ENCODE measurements at places on chromosomes 11 and 22.

- peaks cover 8% of the 10 kb centered on the region for H3K4me1 ChIP-seq
- no peaks in the 10 kb centered on the region for H3K27me3 ChIP-seq
- no peak for DNase-seq
- H3K27ac ChIP-seq: no peak overlapping the region
- H3K4me3 ChIP-seq: no peak overlapping the region
These were observed 5.9 kb upstream of the ADORA2A start for GRCh38 chr22:24421428-24421931.

DNA sequence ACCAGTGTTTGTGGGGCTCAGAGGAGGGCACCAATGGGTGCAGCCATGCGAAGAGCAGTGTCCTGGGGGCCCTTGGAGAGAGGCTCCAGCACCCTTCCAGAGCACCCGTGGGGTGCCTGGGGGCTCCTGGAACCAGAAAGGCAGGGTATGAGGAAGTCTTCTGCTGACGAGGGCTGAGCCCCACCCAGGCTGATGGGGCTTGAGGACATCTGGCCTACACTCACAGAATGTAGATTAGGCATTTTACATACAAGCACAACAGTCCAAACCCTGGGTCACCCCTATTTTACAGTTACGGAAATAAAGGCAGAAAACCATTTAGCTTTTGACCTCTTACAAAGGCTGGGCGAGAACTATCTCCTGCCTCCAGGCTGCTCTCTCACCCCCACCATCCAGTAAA lies 47.6 kb downstream of the ADAMTS8 start:
- H3K27ac ChIP-seq: no peak overlapping the region
- H3K36me3 ChIP-seq: no peaks in the 10 kb centered on the region
- H3K4me1 ChIP-seq: no peaks in the 10 kb centered on the region
- no peak for DNase-seq

- H3K27ac ChIP-seq: no peak overlapping the region
- H3K27me3 ChIP-seq: no peaks in the 10 kb centered on the region
- H3K4me1 ChIP-seq: no peaks in the 10 kb centered on the region
- DNase-seq: no peak
These were observed 751.5 kb upstream of the CCDC179 start for GRCh38 chr11:23611726-23612125.

- no peaks in the 10 kb centered on the region for H3K27me3 ChIP-seq
- no peaks in the 10 kb centered on the region for H3K4me1 ChIP-seq
- H3K36me3 ChIP-seq: no peaks in the 10 kb centered on the region
- no peak for DNase-seq
- no peak overlapping the region for H3K27ac ChIP-seq
These were observed 11.7 kb downstream of the POU2AF3 start for GRCh38 chr11:111310088-111310487.

GRCh38 chr22:24435323-24435645 lies 7.9 kb downstream of the ADORA2A start:
- DNase-seq: no peak
- no peak overlapping the region for H3K4me3 ChIP-seq
- H3K4me1 ChIP-seq: peaks cover 43% of the 10 kb centered on the region
- no peaks in the 10 kb centered on the region for H3K27me3 ChIP-seq

- no peak overlapping the region for H3K27ac ChIP-seq
- H3K36me3 ChIP-seq: no peaks in the 10 kb centered on the region
- H3K4me1 ChIP-seq: no peaks in the 10 kb centered on the region
- no peaks in the 10 kb centered on the region for H3K27me3 ChIP-seq
- DNase-seq: no peak
These were observed 199.9 kb downstream of the DSCAML1 start for GRCh38 chr11:117597071-117597470.

- peaks cover 3% of the 10 kb centered on the region for H3K36me3 ChIP-seq
- H3K4me3 ChIP-seq: peak overlapping the region; percentile 84
- H3K27ac ChIP-seq: peak overlapping the region; percentile 77
These were observed 1.7 kb downstream of the TIMP3 start for GRCh38 chr22:32803020-32803737.

GRCh38 chr11:64244107-64244506 lies 2.6 kb downstream of the PPP1R14B start:
- no peaks in the 10 kb centered on the region for H3K36me3 ChIP-seq
- H3K4me1 ChIP-seq: peaks cover 35% of the 10 kb centered on the region
- no peak overlapping the region for H3K4me3 ChIP-seq
- H3K27ac ChIP-seq: no peak overlapping the region
- H3K27me3 ChIP-seq: no peaks in the 10 kb centered on the region
- no peak for DNase-seq

DNA sequence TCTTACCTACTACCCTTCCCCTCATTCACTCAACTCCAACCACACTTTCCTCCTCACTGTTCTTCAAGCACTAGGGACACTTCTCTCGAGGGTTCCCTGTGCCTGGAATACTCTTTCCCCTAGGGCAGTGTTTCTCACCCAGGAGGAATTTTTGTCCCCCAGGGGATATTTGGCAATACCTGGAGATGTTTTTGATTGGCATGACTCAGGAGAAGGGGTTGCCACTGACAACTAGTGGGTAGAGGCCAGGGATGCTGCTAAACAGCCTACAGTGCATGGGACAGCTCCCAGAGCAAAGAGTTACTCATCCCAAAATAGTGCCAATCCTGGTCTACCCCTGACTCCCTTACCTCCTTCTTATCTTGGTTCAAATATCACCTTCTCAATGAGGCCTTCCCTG lies 40.0 kb downstream of the BTG4 start:
- H3K27me3 ChIP-seq: no peaks in the 10 kb centered on the region
- no peak overlapping the region for H3K27ac ChIP-seq
- no peak overlapping the region for H3K4me3 ChIP-seq
- no peaks in the 10 kb centered on the region for H3K4me1 ChIP-seq

DNA sequence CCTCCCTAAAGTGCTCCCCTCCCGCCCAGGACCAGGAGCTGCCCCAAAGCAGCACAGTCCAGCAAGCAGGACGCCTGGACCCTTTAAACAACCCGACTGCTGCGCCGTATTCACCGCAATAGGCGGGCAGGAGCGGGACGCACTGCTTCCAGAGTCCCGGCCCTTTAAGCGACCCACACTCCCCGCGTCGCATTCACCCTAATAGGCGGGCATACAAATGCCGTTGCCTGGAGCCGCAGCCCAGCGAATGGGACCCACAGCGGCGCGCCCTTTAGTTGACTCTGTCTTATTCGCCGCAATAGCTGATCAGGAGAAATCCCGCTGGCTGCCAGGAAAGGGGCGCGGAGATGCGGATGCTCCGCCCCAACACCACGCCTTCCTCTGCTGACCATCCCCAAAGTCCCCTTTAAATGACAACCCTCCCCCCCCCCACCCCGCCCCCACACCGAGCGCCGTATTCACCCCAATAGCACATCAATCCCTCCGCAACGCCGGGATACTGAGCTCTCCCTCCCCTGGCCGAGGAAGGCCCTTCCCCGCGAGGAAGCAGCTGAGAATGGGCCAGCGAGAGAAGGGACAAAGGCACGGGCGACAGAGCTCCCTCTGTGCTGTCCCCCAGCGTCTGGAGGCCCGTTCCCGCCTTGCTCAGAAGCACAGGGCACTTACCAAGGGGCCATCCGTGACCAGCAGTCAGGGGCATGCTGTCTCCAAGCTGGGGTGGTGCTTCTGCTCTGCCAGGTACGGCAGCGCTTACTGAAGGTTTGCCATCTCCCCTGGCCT lies 4.7 kb downstream of the OSBPL5 start:
- no peaks in the 10 kb centered on the region for H3K36me3 ChIP-seq
- peak; percentile 96 for DNase-seq
- H3K27me3 ChIP-seq: no peaks in the 10 kb centered on the region
- peak overlapping the region; percentile 68 for H3K4me3 ChIP-seq
- peaks cover 38% of the 10 kb centered on the region for H3K4me1 ChIP-seq

GRCh38 chr11:34509336-34509876 lies 4.2 kb downstream of the ELF5 start:
- H3K4me1 ChIP-seq: no peaks in the 10 kb centered on the region
- H3K27me3 ChIP-seq: no peaks in the 10 kb centered on the region
- no peaks in the 10 kb centered on the region for H3K36me3 ChIP-seq
- H3K4me3 ChIP-seq: no peak overlapping the region
- H3K27ac ChIP-seq: no peak overlapping the region
- no peak for DNase-seq

- DNase-seq: peak; percentile 13
- peaks cover under 1% of the 10 kb centered on the region for H3K4me1 ChIP-seq
- H3K36me3 ChIP-seq: no peaks in the 10 kb centered on the region
- H3K4me3 ChIP-seq: no peak within 1 kb of the TSS
- peak within 1 kb of the TSS; percentile 6 for H3K27ac ChIP-seq
- H3K27me3 ChIP-seq: no peaks in the 10 kb centered on the region
These were observed at the start of gene KCNE3 for GRCh38 chr11:74466916-74467885. TSS of gene KCNE3 (minus strand) at chr11:74467549. CDS start at chr11:74457563, 9,986 bp downstream.

- no peaks in the 10 kb centered on the region for H3K27me3 ChIP-seq
- H3K4me3 ChIP-seq: no peak overlapping the region
- H3K36me3 ChIP-seq: no peaks in the 10 kb centered on the region
- DNase-seq: no peak
- H3K27ac ChIP-seq: no peak overlapping the region
- H3K4me1 ChIP-seq: no peaks in the 10 kb centered on the region
These were observed 195.1 kb downstream of the OPCML start for GRCh38 chr11:133337193-133337592.

GRCh38 chr22:31102441-31103081 lies 4.8 kb downstream of the SELENOM start:
- peak; percentile 94 for DNase-seq
- H3K36me3 ChIP-seq: peaks cover 29% of the 10 kb centered on the region
- H3K27ac ChIP-seq: peak overlapping the region; percentile 66
- peaks cover 5% of the 10 kb centered on the region for H3K4me1 ChIP-seq
- H3K4me3 ChIP-seq: no peak overlapping the region

DNA sequence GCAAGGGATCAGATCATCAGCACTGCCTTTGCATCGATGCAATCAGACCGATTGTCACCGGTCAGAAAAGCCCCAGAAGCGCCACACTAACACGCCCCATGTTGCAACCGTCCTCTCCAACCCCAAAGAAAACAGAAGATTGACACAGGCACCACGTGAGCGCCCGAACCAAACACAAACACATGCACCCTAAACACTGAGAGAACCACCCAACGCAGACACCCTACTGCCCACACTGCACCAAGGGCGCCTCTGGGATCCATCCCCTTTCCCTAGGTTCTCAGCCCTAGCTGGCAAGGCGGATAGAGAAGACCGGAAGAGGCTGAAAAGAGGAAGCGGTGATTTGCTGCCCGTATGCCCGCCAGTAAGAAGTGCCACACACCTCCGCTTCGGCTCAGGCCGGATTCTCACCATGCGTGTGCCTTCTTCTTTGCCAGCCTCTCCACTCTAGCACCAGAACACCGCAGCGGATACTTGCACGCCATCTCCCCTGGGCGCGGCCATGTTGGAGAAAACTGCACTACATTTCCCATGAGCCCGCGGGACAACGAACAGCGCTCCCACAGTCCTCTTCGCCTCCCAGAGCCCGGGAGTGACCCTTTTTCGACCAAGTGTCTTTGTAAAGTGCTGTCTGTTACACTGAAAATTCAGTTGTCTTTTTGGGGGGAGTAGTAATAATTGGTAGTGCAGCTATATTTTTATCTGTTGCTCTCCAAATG lies at the start of gene ALKBH8:
ALKBH8 (minus strand) TSS at position 517 of the 719 bp plus-strand sequence. CDS start 4,842 bp downstream, outside the sequence.
- no peaks in the 10 kb centered on the region for H3K27me3 ChIP-seq
- H3K4me1 ChIP-seq: peaks cover 23% of the 10 kb centered on the region
- peak; percentile 76 for DNase-seq
- peak within 1 kb of the TSS; percentile 85 for H3K4me3 ChIP-seq
- peak within 1 kb of the TSS; percentile 83 for H3K27ac ChIP-seq

- no peak for DNase-seq
- no peak overlapping the region for H3K4me3 ChIP-seq
- no peaks in the 10 kb centered on the region for H3K36me3 ChIP-seq
- no peak overlapping the region for H3K27ac ChIP-seq
These were observed 49.2 kb upstream of the CABP7 start for GRCh38 chr22:29670626-29671025.

- DNase-seq: no peak
- no peaks in the 10 kb centered on the region for H3K4me1 ChIP-seq
- peaks cover 6% of the 10 kb centered on the region for H3K27me3 ChIP-seq
These were observed 642 bp upstream of the SEPTIN3 start for GRCh38 chr22:41968601-41969000.

- no peak for DNase-seq
- peak overlapping the region; percentile 40 for H3K27ac ChIP-seq
- peaks cover 34% of the 10 kb centered on the region for H3K36me3 ChIP-seq
- no peaks in the 10 kb centered on the region for H3K27me3 ChIP-seq
- H3K4me1 ChIP-seq: no peaks in the 10 kb centered on the region
These were observed 2.2 kb upstream of the TAGLN start for GRCh38 chr11:117197006-117197405.

GRCh38 chr11:21321072-21321471 lies 651.7 kb downstream of the NELL1 start:
- no peaks in the 10 kb centered on the region for H3K36me3 ChIP-seq
- H3K27ac ChIP-seq: no peak overlapping the region
- H3K4me3 ChIP-seq: no peak overlapping the region
- H3K27me3 ChIP-seq: no peaks in the 10 kb centered on the region
- no peaks in the 10 kb centered on the region for H3K4me1 ChIP-seq

DNA sequence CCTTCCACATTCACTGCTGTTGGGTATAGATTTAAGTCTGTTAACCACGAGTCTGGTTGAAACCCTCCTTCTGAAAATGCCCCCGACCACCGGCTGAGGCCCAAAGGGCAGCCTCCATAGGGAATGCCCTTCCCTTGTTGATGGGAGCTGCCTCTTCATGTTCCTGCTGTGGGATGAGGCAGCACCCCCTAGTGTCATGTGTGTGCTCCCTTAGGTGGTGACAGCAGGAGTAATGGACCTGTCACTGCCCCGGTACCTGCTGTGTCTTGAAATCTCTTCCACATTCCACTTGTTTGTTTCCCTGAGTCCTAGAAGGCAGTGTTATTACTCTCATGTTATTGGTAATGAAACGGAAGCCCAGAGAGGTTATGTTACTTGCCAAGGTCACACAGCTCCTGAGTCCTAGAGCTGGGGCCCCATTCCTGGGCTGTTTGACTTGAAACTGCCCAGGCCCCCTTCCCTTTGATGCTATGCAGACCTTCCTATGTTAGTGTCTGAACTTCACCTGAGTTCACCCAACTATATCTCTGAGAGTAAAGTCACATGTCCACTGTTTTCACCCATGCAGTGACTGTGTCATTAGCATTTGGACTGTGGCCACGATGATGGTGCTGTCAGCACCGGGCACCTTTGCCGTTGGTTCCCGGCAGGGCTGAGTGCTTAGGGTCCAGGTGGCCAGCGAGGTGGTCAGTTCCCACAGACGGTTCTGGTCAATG lies 234.3 kb downstream of the TBC1D22A start:
- no peaks in the 10 kb centered on the region for H3K36me3 ChIP-seq
- DNase-seq: no peak
- H3K4me1 ChIP-seq: peaks cover 16% of the 10 kb centered on the region
- H3K27me3 ChIP-seq: no peaks in the 10 kb centered on the region
- H3K27ac ChIP-seq: no peak overlapping the region

GRCh38 chr11:130979386-130979972 lies 63.2 kb upstream of the SNX19 start:
- H3K27me3 ChIP-seq: no peaks in the 10 kb centered on the region
- H3K36me3 ChIP-seq: no peaks in the 10 kb centered on the region
- H3K4me3 ChIP-seq: no peak overlapping the region
- DNase-seq: no peak
